ENCODE measurements at places on chromosomes 12 and 14.

DNA sequence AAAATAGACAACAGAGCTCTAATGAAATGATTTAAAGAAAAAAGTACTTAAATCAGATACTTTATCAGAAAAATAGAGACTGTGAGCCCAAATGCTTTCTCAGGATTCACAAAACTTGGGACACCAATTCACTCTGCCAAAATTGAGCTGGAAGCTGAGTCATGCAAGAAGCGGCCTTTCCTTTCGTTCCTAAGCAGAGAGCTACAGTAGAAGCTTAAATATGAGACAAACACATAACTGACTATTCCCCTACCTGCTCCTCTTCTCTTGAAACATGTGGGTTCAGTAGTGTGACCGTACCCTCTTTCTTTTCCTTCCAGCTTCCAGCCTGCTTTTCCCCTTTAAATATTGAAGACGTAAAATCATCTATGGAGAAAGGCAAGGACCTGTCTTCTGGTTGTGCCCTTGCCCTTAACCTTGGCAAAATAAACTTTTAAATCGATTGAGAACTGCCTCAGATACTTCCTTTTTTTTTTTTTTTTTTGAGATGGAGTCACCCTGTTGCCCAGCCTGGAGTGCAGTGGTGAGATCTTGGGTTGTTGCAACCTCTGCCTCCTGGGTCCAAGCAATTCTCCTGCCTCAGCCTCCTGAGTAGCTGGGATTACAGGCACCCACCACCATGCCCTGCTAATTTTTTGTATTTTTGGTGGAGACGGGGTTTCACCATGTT, 4.4 kb upstream of the SDS start:
- DNase-seq = no peak

DNA sequence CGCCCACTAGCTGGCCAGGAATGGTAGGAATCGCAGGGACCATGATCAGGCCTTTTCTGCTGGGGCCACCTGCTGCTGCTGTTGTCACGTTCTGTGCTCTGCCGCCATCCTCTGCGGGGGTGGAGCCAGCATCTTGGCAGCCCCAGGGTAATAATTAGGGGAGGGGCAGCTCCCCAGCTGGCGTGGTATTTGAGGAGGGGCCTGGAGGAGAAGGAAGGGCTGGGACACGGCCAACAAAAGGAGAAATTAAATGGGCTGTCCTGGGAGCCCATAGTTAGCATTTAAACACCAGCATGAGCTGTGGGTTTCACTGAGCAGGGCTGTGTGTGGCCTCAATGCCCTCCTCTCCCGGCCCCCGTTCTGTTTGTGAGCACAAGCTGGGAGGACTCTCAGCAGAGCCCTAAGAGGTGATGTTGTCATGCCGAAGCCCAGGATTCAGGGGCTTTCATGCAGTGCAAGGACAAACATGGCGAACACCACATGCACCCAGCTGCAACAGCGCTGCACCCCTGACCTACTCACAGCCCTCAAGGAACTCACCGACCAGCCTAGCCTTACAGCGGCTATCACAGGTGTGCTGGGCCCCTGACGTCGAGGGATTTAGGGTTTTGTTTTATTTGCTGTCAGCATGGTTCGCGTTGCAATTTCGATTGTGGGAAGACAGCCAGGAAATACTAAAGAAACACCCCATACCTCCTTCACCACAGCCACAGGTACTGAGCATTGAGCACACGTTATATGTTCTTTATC, 324.3 kb downstream of the CACNA1C start:
- no peak for DNase-seq

GRCh38 chr14:53929871-53930715, 26.5 kb downstream of the BMP4 start:
- no peak for DNase-seq

- no peak for DNase-seq
Measured at GRCh38 chr14:37202265-37202664, 4.5 kb downstream of the MIPOL1 start.

GRCh38 chr12:116552773-116553373, 6.3 kb upstream of the MAP1LC3B2 start:
- no peak for DNase-seq
